ENCODE measurements at places on chromosomes 3 and 15.

GRCh38 chr15:61746589-61746988, 313.7 kb downstream of the VPS13C start:
- DNase-seq: no peak

DNA sequence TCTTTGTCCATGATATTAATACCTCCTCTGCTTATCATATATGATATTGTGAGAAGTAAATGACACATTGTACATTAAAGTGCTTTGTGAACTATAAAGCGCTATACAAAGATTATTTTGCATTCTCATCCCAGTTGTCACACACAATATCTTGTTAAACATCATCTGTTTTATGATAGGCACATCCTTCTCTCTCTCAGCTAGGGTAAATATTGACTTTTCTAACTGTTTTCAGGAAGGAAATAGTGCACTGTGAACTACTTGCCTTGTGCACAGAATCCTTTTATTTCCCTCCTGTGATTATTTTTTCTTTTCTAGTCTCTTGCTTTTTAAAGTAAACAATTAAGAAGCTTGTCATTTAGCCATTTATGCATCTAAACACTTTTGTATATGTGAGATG, 388.2 kb downstream of the LPP start:
- DNase-seq: no peak

DNA sequence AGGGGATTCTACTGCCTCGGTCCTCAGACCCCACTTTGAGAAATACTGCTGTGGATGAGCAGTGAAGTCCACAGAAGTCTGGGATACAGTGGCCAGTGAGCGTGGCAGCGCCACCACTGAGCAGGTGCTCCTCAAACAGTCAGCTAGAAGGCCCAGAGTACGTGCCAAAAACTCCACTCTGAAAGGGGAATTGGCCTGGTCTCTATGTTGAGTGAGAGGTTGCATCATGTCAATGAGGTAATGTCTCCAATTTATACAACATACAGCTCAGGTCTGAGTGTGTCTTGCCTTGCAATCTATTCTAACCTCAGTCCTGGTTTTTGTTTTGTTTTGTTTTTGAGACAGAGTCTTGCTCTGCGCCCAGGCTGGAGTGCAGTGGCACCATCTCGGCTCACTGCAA, 53.3 kb upstream of the ETV5 start:
- DNase-seq: no peak

GRCh38 chr3:25768851-25769250, 14.4 kb downstream of the NGLY1 start:
- no peak for DNase-seq

DNA sequence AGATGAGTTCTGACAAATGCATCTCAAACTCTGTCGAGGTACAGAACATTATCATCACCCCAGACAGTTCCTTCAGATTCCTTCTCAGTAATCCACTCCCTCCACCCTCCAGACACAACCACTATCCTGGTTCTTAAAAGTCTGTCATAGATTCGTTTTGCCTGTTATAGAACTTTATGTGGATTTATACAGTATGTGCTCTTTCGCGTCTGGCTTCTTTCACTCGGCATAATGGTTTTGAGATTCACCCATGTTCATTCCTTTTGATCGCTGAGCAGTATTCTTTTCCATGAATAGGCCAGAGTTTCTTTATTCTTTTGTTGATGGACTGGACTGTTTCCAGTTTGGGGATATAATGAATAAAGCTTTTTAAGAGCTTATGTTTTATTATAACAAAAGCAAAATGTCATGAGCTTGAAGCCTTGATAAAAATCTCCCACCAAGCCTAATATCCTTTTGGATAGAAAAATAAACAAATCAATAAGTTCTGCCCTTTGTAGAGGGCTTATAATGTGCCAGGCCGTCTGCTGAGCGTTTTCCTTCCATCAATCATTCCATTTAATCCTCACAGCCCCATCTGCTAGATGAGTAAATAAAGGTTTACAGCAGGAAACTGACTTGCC, 21.3 kb upstream of the RFTN1 start:
- DNase-seq: no peak

- no peak for DNase-seq
Observed at GRCh38 chr3:122255757-122256439, 69.2 kb upstream of the CSTA start.

DNA sequence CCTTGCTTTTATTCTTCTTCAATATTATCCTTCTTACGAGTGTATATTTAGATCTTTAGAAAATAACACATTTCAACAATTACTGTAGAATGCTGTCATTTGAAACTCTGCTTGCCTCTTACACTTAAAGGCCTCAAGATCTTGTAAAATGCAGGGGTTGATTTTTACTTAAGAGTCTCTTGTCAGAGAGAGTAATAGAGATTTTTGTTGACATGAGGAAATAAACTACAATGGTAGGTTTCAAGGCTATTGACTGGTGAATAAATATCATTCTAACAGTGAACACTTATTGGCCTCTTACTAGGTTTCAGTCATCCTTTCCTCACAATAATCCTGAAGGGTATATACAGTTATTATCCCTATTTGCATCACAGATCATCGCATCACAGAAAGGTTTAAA, 344.6 kb downstream of the GBE1 start:
- DNase-seq: no peak

DNA sequence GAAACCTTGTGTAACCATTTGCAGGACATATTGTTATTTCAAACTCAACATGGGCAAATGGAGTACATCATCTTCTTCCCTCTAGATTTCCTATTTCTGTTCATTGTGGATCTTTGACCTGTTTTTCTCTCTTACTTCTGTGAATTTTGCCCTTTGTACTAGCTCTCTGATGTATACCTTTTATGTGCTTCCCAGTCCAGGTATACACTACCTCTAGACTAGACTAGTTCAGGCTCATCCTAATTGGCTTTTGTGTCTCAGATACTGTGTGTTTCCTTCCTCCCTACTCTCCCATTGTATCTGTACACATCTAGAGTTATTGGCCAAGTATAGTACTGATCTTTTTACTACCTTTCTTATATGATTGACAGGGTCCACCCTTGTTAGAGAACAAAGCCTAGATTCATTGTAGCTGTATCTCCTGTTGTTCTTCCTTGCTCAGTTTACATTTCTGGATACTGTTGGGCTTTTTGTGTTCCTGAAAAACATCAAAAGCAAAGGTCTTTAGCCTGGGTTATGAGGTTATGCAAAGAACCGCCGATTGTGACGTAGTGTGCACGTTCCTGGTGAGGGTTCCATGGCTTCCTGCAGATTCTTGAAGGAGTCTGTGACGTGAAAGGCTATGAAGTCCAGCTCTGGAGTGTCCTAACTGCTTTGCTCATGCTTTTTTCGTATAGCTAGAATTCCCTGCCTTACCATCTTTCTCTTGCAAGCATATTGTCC, 167.4 kb downstream of the KLHL25 start:
- no peak for DNase-seq

DNA sequence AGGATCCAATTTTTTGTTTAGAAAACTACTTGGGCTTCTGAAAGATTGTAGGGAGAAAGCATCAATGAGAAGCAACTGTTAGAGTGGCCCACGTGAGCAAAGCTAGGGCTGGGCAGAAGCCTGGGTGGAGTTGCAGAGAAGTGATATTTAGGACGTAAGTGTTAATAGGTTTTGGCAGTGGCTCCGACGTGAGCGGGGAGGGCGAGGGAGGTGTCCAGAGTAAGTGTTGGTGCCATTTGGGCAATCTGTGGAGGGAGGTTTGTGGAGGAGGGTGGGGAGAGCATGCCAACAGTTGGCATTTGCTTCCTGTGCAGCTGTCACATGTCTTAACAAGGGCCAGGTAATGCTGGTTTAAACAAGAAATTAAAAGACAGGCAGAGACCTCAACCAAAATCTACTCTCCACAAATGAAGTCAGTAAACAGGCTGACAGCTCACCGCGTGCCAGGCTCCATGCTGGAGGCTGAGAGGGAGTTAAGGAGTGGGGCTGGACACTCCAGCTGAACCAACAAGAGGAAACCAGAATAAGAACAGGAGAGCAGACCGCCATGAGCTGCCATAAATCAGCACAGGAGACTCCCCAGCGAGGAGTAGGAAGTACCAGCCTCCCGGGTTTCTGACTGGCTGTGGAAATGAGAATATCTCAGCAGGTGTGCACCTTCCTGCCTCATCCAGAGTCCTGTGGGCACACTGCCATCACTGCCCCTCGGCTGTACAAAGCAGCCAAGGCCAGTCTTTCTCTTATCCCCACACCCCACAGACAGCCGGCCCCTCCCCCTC, 232.6 kb downstream of the ABHD5 start:
- peak; percentile 54 for DNase-seq

GRCh38 chr15:69154078-69154477, 6.4 kb upstream of the GLCE start:
- no peak for DNase-seq

DNA sequence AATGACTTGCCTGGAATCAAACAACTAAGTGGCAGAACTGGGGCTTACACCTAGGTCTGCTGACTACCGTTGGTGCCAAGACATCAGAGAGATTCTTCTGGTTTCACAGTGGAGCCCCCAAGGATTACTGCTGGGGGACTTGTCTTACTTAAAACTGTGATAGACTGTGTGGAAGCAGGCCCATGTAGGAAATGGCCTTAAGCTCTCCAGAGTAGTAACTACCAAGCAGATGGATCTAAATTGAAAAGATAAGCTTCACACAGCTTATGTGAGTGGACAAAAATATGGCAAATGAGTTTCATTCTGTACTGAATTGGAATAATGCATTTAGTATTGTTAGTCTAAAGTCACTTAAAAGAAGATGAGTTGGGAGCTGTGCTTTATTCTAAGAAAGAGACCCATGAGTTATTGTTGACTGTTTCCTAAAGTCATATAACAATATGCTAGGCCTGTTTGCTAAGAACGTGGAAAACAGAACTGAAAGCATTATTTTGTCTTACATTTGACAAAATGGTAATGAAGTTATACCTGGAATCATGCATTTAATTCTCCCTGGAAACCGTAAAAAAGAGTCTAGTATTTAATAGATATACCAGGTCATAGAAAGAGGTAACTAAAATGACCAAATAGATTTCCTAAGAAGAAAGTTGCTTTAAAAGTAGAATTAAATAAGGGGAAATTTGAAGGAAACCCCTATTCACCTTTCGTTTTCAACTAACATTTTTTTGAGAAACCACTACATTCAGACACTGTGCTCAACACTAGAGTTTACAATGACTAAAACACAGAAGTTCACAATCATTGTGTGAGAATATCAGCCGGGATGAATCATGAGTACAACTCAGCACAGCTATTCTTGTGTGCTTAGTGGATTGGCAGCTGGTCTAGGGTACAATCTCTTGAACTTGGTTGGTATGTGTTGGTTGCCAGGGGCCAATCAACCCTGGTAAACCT, 13.0 kb upstream of the MAPK6 start:
- DNase-seq: no peak

DNA sequence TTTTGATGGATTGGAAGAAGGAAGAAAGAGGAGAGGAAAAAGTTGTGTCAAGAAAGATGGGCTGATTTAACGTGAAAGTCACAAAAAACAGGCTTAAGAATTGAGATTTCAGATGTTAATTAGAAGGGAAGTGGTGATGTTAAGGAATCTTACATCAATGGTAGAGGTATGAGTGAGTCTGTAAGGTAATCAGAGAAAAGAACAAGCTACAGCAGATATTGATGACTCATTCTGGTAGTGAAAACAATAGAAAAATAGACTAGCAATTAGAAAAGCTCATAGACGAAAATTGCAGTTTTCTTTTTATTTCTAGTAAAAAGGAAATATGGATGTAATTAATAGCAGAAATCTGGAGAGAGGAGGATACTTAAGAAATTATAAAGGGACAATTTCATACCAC, 559.6 kb downstream of the MCTP2 start:
- no peak for DNase-seq

DNA sequence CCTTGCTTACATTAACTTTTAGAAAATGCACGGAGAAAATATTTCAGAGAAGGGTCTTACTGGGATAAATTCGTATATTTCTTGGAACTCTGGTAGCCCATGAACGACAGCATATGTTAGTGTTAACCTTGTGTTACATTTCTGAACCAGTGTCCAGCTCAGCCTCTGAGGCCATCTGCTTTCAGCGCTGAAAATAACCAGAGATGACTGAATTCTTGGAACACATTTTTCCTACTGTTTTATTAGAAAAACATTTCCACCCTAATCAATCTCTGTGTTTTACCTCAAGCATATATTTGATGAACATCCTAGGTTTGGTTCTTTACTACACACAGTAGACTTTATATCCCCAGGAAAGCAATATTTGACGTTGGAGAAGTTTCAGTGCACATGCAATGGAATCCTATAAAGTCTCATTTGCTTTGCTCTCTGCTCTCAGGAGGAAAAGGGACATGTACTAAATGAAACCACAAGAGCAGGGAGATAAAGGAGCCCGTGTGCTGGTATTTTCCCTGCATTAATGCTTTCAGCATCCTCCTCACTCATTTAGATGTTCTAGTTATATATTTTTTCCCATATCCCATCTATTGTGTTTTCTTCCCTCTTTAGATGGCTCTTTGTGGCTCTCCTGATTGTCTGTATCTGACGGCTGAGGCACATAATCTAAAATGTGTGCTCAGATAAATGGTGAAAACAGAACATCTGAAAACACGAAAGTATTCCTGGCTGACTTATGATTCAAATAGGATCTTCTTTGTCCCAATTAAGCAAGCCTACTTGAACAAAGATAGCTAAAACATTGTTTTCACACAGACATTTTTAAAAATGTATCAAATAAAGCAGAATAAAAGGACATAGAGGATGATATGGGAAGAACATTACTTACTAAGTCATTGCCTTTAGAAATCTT, 151.7 kb upstream of the KCNMB2 start:
- no peak for DNase-seq

DNA sequence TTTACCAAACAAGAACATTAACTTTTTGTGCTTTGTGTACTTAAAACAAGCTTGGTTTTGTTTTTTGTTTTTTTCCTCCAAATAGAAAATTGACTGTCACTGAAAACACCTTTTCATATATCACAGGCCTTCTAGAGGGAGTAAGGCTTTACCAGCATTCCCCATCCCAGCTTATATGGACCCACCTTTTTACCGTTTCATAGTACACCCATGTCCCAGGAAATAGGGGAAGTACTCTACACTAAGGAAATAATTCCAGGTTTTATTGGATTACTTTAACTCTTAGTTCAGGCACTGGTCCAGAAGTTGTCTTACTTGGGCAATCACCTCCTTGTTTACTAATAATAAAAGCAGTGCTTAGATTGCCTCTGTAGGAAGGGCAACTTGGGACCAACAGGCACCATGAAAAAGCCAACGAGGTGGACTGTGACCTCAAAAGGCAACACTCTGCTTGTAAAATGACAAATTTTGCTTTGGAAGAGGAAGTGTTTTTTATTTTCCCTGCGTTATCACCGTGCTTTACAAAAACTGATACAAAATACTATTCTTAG, 26.2 kb downstream of the HMG20A start:
- no peak for DNase-seq

DNA sequence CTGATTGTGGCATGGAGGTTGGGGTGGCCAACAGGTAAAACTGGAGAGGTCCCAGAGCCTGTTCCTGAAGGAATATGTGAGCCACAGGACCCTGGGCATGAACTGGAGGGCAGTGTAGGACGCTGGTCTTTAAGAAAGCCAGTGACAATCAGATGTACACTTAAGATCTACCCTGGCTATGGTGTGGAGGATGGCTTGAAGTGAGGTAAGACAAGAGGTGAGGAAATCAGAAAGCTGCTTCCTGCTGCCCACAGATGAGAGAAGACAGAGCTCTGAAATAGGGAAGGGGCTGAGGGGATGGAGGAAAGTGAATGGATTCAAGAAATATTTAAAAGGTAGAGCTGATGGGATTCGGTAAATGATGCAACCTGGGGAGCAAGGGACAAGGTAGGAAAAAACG, 22.7 kb upstream of the KLHL6 start:
- DNase-seq: no peak

GRCh38 chr3:56882896-56883295, 81.1 kb upstream of the ARHGEF3 start:
- no peak for DNase-seq

GRCh38 chr3:146540236-146540635, 4.2 kb downstream of the PLSCR1 start:
- no peak for DNase-seq

GRCh38 chr15:86164232-86164898, 84.7 kb downstream of the AGBL1 start:
- DNase-seq: no peak

Measured in dorsolateral prefrontal cortex (tissue), 122 donors.